CD4-positive, alpha-beta T cell treated with Interleukin-6 at 100 ng/mL for 8 hours (primary cell): ENCODE measurements at places on chromosomes 12 and 14.
A peak's percentile ranks its signal among the peaks of the same experiment; 100 is the strongest.

DNA sequence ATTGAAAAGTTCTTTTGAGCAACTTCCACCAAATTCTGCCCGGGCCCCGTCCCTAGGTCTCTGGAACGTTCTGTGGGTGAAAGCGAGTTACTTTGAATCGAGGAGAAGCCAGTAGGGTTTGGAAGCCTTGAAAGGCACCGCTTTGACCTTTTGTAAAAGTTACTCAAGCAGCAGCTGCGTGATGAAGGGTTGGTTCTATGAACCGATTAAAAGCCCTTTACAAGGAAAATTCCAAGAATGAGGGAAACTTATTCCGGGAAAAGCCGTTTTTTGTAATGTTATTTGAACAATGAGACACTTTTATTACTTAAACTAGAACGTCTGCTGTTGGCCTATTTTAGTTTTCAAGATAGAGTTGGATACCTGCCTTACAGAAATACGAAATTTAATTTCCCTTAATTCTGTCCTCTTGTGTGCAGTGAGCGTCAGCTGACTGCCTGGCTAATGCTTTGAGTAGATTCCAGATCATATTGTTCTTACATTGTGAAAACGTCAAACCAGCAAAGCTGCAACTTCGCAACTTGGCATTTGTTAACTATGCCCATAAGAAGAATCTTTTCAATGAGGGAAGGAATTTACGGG lies 906 bp downstream of the LARP4 start:
- DNase-seq: no peak

DNA sequence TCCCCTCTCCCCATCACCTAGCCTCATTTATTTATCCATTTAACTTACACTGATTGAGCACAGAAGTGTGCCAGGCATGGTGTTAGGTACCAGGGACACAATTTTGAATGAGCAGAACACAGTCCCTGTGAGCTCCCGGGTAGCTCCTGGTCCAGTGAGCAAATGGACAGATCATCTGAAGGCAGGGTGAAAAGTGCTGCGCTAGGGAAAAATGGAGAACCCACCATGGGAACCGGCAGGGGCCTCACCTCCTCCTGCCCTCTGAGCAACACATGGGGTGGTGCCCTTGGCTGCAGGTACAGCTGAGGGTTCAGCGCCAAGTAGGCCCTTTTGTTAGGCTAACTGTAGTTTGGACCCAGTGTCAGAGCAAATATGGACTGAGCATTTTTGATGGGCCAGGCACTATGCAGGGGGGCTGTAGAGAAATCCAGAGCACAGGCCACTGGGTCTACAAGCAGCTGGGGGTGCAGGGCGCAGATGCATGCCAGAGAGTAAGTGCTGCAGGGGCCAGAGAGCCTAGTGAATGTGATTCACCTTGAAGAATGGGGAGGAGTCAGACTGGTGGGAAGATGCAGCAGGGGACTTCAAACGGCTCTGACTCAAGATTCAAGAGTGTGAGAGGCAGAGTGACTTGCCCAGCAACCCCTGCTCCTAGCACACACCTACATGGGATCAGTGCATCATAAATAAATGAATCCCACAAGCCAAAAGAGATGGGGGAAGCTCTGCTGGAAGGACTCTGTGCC lies 28.2 kb downstream of the LTBP2 start:
- no peak for DNase-seq

DNA sequence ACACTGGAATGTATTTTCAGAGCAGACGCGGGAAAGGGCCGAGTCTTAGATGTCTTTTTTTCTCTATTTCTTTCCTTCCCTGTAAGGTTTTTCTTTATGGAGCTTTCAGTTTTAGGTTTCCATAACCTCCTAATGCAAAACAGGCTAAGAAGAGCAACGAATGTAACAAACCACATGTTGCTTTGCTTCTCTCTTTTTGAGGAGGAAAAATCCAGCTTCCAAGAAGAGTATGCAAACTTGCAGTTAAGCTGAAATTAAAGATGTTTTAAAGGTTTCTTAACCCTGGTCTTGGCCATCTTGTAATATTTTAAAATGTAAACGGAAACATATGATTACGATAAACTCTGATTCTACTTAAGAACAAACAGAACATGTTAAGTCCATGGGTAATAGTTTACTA lies 86.9 kb downstream of the PRICKLE1 start:
- no peak for DNase-seq

DNA sequence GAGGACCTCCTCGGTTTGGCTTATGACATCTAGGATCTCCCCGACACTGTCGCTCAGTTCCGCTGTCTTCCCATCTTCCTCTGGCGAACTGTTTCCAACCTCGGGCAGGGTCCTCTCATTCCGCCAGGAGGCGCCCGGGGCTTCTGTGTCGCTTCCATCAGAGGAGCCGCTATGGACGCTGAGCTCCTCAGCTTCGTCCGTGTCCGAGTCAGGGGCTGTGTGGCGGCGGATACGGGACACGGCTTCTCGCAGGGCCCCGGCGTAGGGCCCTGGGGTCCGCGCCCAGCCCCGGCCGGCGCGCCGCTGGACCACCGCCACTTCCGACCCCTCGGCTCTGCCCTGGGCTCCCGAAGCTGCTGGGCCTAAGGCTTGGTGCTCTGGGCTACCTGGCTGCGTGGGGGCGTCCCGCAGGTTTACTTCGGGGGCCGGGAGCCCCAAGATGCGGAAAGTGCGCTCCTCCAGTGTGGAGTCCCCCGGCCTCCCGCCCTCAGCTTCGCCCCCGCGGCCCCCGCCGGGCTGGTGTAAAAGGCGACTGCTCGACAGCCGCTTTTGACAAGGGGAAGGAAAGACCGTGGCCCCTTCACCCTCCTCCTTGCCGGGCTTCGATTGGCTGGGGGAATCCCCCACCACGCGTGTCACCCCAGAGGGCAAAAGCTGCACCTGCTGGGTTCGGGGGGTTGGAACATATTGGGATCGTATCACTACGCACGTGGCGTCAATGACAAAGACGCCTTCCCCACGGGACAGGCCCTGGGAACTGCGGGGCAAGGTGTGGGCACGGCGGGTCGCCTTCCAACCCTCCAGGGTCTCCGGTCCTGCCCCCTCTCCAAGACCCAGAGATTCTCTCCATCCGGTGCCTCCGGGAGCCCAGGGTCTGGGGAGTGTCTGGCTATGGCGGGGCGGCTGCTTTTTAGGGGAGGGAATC lies 2.1 kb downstream of the DDN start:
- DNase-seq: peak; percentile 48

GRCh38 chr14:80206351-80207080 lies 4.8 kb downstream of the DIO2 start:
- DNase-seq: no peak

GRCh38 chr14:65513671-65514070 lies 101.1 kb downstream of the FUT8 start:
- DNase-seq: no peak

DNA sequence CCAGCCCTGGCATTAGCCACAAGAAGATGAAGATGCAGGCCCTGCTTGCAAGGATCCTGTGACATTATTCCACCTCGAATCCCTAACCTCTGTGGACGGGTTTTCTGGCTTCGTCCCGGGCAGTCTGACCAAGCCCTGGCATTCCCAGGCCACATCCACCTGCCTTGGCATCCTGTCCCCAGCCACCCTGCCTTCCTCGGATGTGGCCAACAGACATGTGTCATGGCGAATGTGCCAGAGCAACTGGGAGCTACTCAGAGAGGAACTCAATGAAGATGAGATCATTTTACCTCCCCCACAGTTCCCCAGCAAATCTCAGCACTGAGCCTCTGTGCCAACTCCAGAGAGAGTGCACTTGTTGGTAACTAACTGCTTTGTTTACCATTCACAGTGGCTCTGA lies 33.5 kb upstream of the KCNA5 start:
- no peak for DNase-seq

GRCh38 chr14:75094896-75095295 lies 25.5 kb downstream of the ZC2HC1C start:
- no peak for DNase-seq

DNA sequence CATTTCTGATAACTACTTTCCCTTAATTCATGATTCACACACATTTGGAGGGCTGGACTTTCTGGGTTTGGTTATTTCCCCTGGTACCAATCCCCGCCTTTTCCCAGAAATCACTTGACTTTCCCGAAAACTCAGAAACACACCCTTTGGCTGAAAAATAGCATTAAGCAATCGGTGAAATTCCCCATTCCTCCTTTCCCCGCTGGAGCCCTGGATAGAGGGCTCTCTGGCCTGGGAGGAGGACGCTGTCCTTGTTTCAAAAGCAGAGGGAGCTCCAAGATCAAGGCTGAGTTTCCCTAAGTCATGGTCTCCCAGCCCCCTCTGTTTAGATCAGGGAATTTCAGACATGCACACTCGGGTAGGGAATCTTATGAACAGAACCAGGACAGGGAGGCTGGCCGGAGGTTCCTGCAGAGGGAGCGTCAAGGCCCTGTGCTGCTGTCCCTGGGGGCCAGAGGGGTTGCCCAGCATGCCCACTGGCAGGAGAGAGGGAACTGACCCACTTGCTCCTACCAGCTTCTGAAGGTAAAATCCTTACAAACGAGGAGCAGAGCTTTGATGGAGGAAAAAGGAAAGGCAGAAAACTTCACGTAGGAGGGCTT lies at the start of gene C1S:
Gene C1S (plus strand): TSS at position 366 of the 602 bp plus-strand sequence. CDS start 1,195 bp downstream, outside the sequence.
- no peak for DNase-seq

GRCh38 chr14:71289536-71289935 lies 382.3 kb downstream of the PCNX1 start:
- DNase-seq: no peak

DNA sequence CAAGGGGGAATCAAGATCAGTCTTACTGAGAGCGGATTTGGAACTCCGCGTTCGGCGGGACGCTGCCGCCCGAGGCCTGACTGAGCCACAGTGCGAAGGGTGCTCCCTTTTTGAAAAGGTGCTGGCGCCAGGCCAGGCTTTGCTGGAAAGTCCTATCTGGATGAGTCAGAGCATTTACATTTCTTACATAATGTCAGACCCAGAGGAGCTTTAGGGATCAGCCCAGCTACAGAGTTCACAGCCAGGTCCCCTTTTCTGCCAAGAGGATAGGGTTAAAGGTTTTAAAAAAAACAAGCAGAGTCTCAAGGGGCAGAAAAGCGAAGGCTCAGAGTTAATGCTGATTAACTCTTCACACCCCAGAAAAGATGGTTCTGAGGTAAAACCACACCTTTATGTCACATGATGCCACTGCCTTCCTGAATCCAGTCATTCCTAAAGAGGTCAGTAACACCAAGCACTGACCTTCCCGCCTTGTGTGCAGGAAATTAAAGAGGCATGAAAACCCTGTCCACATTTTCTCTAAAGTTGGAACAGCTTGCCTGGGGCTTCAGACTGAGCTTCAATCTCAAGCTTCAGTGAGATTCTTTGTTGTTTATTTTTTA lies 11.7 kb upstream of the FBXL14 start:
- DNase-seq: peak; percentile 51

DNA sequence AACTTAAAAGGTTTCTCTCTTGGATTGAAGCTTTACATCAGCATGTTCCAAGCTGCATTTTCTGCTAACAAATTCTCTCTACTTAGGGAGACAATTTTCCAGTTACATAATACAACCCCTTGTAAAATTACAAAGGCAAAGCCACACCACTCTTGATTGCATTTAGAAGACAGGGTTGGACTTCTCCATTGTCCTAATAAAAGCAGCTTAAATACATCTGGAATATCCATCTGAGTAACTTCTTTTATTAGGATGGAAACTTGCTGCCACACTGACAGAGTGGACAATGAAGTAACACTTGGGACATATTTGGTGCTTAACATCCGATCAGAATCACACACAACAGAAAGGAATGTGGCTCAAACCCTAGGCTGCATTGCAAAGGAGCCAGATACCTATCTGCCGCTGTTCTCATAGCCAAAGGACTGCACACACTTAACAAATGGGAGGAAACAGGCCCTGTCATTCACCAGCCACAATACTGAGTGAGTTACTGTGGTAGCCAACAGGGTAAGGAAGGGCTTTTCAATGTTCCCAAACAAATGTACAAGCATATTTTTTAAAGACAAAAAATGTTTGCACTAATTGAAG lies 157.2 kb downstream of the PAX9 start:
- no peak for DNase-seq

DNA sequence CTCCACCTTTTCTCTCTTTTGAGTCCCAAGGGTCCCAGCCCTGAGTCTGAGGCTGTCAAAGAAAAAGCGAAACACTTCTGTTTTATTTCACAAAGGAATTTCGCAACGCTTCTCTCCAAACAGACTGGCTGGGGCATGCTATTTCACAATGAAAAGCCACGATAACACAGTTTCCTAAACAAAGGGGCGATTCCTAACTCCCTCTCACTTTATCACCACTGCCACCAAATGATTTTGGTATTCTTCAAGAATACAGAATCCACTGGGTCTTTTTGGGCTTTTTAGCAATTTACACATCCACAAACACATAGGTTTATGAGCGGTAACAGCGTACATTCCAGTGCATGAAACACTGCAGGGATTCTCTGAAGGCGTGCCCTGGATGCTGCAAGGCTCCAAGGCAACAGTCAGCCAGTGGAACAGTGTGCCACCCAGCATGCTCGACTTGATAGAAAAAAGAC lies 161.2 kb downstream of the DAD1 start:
- no peak for DNase-seq

GRCh38 chr14:90940318-90940962 lies 120.0 kb downstream of the RPS6KA5 start:
- no peak for DNase-seq

GRCh38 chr12:31234955-31235867 lies 90.7 kb downstream of the SINHCAF start:
- no peak for DNase-seq

- no peak for DNase-seq
Measured at GRCh38 chr12:106452309-106452708, 94.8 kb downstream of the POLR3B start.

DNA sequence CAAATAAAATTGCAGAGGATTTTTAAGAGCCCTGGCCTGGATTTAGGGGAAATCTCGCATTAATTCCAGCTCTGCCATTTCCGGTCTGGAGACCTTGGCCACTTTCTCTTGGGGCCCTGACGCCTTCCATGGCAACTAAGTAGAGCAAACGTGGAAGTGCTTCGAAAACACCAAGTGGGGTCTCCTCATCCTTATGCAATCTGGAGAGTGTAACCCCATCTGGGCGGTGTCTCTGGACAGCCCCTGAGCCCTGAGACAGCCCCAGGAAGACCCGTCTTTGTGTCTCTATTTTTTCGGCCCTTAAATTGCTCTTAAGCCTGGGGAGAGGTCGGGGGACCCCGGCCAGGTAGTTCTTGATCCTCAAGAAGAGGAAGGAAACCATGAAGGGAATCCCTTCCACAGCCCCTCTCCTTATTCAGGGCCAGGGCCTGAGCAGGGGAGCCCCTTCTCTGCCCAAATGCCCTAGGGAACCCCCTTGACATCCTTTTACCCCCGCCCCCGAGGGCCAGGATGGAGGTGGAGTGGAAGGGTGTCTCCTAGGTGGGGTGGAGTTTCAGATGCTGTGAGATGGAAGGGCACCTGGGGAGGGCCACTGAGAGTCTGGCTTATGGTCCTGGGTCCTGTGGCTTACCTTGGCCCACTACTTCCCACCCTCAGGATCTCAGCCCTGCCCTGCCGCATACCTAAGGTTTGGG lies 17.6 kb upstream of the NR4A1 start:
- DNase-seq: no peak

GRCh38 chr12:124883263-124884130 lies 19.8 kb upstream of the SCARB1 start:
- DNase-seq: no peak

GRCh38 chr12:93015871-93016751 lies 87.0 kb upstream of the EEA1 start:
- DNase-seq: no peak

GRCh38 chr14:51828017-51828797 lies 32.2 kb upstream of the GNG2 start:
- DNase-seq: peak; percentile 65
